ENCODE measurements at places on chromosomes 7 and 10.

DNA sequence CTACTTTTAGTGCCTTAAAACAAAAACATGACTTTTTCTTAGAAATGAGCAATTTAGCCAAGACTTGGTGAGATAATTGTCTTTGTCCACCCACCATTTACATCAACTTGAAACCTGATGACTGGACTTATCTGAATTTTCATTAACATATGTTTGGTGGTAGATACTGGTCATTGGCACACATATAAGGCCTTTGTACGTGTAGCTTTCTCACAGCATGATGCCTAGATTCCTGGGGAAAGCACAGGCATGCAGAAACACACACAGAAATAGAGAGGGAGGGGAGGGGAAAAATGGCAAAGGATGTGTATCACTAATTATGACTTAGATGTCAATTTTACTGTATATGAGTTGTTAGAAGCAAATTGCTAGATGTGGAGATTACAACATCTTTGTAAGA lies 488.4 kb downstream of the NXPH1 start:
- no peak for DNase-seq

GRCh38 chr7:140923358-140924006 lies 1.2 kb downstream of the BRAF start:
- DNase-seq = no peak

DNA sequence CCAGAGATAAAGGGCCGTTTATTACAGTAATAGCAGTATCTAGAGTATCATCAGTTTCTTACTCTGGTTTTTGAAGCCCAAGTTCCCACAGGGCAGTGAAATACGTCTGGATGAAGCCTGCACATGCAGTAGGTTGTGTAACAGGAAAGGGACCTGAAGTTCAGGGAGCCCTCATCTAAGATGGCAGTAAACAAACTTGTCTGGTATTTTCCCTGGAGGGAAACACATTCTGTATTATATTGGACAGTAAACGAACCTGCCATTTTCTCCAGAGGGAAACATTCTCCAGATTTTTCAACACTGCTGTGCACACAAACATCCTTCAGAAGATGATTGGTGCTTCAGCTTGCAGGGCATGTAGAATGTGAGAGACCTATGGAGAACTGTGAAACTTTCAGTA lies 189.9 kb downstream of the TFEC start:
- DNase-seq = no peak

- no peak for DNase-seq
Measured at GRCh38 chr10:21184216-21184615, 287.1 kb upstream of the NEBL start.

DNA sequence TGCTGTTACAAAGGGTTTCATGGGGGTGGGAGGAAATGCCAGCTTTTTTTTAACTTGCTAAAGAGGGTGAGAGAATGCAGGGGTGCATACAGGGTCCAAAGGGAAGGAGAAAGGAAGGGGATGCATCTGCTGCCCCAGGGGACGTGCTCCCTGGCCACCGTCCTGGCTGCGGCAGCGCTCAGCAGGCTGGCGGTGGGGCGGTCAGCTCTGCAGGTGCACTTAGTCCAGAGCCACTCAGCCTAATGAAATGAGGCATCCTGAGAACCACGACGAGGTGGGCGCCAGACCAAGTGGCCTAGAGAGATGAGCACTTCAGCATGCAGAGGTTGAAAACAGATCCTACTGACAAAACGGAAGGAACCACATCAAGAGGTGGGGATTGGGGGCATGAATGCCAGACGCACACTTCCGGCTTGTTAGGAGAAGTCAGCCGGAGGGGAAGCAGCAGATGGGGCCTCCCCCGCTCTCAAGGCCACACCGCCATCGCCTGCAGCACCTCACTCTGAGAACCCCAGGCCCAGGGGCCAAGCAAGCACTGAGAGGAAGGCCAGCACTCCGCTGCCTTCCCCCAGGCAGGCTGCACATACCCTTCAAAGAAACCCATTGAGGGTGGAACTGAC lies 94.5 kb downstream of the MAD1L1 start:
- DNase-seq = no peak

DNA sequence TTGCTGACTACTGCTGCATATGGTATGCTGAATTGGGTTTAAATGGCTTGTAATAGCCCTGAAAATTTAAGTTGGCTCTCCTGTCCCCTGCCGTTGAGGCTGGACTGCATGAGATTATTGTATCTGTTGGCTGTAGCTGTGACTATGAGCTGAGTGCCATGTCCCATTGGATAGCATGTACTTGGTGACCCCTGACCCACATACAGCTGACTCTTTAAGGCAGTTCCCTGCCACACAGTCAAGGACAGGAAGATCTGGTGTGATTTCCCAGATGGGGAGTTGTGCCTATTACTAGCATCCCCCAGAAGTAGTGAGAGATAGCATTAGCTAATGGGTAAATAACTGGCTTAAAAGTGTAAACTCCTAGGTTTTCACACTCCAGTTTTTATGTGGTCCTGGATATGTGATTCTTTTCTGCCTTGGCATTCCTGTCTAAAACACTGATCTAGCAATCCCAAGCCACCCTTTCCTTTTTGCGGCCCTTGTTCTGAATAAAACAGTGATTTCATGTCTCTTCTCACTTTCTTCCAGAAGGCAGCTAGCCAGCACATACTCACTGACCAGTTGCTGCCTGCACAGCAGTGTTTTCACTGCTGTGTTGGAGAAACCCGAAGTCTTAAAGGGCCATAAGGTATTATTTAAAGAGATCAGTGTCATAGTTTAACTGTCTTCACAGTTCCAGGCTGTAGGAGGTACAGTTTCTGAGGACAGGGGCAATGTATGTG lies 35.9 kb downstream of the LRRC4 start:
- DNase-seq = no peak

GRCh38 chr10:66162560-66163143 lies 763.2 kb upstream of the LRRTM3 start:
- no peak for DNase-seq

GRCh38 chr7:26048663-26049062 lies 103.3 kb upstream of the NFE2L3 start:
- DNase-seq = no peak

- DNase-seq = no peak
Measured at GRCh38 chr7:121180436-121181063, 148.2 kb upstream of the WNT16 start.

DNA sequence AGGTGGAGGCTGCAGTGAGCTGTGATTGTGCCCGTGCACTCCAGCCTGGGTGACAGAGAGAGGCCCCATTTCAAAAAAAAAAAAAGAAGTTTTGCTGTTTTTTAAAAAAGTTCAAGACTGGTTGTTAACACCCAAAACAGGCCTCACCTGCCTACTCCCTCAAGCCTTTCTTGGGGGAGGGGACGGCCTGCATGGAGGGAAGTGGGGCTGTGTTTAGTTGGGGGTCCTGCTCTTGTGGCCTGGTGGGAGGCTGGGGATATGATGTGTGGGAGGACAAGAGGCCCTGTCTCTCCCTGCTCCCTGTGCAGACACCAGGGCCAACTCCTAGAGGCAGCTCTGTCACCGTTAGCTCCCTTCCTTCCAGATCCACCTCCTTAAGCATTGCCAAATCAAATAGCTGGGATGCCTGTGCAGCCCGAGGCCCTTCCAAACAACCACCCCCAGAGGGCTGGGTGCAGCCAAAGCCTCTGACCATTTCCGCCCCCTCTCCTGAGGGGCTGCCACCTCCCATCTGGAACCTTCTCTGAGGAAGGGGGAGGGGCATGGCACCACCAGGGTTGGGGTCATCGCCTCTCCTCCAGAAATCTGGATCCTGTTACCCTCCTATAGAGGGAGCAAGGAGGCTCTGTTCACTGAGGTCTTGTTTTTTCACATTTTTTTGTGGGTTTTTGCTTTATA lies 32.9 kb upstream of the ANKRD2 start:
- DNase-seq = no peak

- no peak for DNase-seq
Measured at GRCh38 chr10:123897146-123897545, 5.5 kb upstream of the CPXM2 start.

DNA sequence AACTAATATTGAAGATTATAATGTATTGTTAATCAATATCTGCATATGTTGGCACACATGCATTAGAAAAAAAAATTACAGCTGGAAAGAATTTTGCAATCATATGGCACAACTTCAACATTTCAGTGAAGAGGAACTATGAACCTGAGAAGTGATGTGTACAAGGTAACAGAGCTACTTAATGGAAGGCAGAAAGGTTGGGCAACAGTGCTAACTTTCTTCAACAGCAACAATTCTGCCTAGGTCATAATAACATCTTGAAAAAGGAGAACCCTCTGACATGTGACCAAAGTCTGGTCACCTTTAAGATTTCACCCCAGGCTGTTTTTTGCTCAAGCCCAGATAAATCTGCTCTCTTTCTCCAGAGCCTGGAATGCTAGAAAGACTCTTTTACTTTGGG lies 47.9 kb upstream of the SKAP2 start:
- DNase-seq = no peak

DNA sequence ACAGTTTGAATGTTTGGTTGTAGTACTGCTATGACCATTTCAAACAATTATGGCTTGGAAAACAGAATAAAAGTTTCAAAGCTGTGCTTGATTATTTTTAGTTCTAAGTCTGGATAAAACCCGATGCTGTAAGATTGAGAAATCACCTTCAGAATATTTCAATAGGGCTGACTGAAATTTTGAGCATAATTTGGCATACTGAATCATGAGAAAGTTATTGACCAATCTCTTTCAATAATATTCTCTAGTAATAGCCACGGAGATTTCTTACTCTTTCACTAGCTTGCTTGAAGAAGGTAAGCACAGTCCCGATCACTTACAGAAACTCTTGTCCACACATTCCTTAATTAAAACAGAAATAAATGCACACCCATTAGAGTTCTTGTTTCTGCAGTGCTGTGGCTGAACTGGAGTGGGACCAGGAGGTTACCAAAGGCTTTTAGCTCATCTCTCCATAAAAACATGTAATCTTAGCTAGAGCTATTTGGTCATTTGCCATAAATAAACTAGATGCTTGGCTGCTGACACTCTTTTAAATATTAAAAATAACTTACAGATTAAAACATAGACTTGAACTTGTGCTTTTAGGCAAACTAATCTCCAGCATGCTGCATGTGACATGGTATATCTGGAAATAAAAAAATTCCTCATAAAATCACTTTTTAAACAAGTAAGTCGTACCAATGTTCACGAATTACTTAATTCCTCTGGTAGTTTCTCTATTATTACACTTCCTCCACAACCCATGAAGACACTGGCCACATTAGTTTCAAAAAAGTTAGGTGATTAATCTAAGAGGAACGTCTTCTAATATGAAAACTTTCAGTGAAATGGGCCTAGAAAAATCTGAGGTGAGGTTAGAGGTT lies 97.8 kb downstream of the AGMO start:
- no peak for DNase-seq
